Smooth muscle cell of the brain vasculature (primary cell): ENCODE measurements at places on chromosomes 2 and 18.

GRCh38 chr2:130354139-130354428 lies 1.8 kb upstream of the PTPN18 start:
- no peak for DNase-seq

DNA sequence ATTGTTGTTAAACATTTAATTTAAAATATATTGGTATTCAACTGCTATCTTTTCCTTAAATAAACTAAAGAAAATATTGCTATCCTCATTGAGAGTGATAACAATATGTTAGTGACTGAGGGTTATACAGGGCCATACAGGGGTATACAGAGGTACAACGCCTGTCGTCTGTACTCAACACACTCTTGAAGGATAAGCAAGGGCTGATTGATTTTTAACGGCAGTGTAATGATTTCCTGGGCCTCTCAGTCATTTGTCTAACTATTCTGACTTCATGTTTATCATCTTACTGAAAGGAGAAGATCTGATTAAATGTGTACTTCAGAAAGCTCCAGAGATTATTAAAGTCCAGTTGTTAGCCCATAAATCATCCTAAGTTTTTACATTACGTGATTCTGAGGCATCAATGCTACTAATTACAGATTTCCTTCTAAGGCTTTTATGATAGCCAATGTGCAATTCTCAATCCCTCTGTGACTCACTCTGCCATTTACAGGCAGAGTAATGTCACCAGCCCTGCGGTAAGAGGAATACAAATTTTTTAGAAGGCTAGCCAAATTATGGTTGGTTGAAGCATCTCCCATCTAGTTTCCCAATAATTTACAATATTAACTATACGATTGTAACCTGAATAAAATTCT lies 893.0 kb upstream of the CHAC2 start:
- no peak for DNase-seq

- DNase-seq: no peak
Observed at GRCh38 chr2:225069966-225070365, 27.7 kb upstream of the DOCK10 start.

DNA sequence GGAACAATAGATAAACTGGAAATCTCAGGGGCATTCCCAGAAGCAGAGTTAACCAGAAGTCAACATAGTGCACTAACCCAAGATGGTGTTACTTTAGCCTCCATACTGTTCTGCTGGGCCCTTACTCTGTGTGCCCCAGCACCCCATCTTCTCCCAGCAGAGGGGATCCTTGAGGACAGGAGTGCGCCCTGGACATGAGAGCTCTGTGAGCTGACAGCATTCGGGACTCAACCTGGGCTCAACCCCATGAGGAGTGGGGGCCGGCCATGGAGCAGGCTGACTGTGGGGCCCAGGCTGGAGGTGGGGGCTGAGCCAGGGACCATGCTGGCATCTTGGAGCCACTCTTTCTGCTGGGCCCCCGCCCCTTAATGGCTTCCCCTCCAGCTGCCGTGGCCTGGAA lies 156.3 kb upstream of the HS6ST1 start:
- DNase-seq: no peak

DNA sequence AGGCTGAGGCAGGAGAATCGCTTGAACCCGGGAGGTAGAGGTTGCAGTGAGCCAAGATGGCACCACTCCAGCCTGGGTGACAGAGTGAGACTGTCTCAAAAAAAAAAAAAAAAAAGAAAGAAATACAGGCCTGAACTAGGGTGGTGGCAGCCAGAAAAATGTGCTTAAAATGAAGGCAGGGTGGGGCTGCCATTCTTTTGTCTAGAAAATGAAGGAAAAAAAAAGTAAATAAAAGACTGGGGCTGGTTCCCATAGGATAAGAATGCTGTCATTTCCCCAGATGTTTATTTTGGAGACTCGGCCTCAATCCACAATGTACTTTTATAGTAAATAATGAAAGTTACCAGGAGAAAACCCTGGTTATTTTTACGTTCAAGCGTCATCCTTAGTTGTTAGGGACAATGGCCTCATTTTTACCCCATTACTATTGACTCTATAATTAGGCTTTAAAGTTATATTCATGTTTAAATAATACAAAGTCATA lies 58.9 kb downstream of the ATP8B1 start:
- DNase-seq: no peak

DNA sequence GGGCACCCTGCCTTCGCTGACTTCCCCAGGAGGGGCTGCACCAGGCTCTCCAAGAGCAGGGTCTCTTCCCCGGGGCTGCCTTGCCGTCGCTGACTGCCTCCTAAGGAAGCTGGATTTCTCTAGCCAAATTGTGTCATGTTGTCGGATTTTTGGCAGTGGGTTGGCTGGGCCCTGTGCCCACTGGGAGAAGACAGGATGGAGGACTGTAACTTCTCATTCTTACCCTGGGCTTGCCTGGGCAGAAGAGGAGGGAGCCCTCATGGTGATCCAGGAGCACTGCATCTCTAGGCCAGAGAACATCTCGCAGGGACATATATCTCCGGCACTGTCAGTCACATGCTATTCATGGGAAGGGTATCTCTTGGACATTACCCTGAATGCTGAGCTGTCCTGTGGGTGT lies 6.3 kb downstream of the MYO7B start:
- no peak for DNase-seq

DNA sequence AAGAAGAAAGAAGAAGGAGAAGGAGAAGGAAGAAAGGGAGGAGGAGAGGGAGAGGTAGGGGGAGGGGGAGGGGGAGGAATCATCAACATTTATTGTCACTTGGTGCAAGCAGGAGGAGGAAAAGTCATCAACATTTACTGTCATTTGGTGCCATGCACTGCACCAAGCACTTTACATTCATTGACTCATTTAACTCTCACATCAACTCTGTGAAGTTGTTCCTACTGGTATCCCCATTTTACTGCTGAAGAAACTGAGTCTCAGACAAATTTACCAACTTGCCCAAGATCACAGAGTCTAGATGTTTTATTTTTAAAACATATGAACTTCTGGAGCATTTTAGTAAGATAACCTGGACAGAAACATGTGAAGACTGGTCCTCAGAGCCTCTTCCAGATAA lies 46.7 kb upstream of the NEB start:
- DNase-seq: no peak

DNA sequence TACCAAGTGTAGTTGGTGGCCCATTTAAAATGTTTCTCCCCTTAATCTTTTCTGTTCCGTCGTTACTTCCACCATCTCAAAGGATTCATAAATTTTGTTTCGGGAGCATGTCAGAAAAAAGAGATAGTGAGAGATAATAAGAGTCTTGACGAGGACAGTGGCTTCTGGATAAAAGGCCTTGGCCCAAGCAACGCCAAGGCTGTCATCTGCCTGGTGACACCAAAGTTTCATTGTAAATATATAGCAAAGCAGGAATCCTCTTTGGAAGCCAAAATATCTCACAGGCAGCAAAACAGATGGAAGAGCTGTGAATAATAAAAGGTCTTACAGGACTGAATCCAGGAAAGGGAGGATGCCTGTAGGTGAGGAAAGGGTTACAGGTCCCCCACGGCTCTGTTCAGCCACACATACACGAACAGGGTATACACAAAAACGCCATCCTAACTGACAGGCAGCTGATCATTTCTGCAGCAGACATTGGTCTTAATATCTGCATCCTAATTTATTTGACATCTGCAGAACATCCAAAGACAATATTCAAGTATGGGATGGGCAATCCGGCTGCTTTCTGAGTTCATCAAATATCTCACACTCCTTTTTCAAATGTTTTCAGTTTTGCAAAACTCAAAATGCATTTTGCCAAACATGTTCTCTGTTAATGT lies 382.8 kb downstream of the OSR1 start:
- no peak for DNase-seq

- DNase-seq: no peak
Observed at GRCh38 chr2:31256611-31257382, 22.8 kb downstream of the EHD3 start.

DNA sequence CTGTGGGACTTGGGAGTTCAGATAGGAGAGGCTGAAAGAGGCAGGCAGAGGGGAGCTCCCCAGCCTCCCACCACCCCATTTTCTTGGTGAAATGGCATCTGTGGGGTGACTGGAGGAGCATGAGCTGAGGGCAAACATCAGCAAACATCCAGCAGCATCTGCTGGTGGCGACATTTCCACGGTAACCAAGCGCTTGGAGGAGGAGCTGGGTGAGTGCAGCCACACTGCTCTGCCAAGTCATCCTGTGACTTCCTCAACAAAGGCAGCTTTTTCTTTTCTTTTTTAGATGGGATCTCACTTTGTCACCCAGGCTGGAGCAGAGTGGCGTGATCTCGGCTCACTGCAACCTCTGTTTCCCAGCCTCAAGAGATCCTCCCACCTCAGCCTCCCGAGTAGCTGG lies 5.6 kb downstream of the TXNL4A start:
- no peak for DNase-seq

DNA sequence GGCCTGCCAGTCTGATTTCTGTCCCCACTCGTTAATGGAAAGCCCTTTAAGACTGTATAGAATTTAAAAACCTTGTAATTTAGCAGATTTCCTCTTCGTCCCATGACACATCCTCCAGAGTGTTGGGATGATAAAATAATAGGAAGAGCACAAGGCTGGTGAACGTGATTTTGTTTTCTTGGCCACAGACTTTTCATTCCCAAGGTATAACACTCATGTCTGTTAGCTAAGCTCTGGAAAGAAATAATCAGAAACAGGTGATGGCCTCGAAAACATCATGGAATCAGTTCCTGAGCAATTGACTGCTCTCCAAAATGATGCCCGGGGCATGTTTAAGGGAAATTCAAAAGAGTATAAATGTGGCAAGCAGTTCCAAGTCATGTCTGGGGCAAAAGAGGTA lies 337.8 kb upstream of the TCF4 start:
- no peak for DNase-seq

DNA sequence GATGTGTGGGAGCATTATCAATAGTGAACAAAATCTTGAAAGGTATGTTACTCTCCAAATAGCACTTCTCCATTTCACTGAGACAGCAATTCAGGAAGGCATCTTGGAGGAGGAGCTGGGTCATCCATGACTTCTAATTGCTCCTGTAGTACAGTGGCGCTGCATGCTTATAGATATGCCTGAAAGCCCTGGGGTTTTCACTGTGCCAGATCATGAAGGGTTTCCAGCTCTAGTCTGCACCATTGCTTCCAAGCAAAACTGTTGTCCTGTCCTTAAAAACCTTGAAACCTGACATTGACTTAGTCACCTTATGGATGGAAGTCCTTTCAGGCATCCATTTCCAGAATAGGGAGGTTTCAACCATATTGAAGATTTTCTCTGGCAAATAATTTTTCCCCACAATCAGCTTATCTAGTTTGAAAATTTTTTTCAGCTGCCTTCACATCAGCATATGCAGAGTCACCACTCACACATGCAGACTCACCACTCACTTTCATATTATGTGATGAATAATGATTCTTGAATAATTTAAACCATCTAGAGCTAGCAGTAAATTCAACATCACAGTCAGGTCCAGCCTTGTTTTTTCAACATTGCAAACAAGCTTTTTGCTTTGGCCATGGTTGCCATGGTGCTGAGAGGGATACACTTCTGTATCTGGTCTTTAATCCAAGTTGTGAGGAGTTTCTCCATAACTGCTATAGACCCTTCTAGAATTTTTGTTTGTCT lies 297.1 kb downstream of the CLIP4 start:
- DNase-seq: no peak

- no peak for DNase-seq
Observed at GRCh38 chr2:5409898-5410381, 282.2 kb upstream of the SOX11 start.

- DNase-seq: no peak
Observed at GRCh38 chr2:168490015-168490874, 34.2 kb downstream of the CERS6 start.
